ENCODE measurements at places on chromosomes 5 and 9.

GRCh38 chr9:123407217-123407851 is 51.3 kb downstream of the CRB2 start:
- no peak for DNase-seq

DNA sequence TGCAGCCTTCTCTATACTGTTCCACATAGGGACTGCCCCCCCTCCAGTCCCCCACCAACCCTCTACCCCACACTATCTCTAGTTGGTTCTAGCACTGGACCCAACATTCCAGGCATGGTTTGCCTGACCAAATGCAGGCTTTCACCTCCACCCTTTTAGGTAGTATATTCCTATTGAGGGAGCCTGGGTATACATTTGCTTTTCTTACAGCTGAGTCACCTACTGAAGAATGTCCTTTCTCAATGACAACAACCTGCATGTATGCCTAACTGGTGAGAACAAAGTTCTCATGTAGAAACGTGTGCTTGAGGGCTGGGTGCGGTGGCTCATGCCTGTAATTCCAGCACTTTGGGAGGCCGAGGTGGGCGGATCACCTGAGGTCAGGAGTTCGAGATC is 8.2 kb downstream of the TNIP1 start:
- DNase-seq: no peak

DNA sequence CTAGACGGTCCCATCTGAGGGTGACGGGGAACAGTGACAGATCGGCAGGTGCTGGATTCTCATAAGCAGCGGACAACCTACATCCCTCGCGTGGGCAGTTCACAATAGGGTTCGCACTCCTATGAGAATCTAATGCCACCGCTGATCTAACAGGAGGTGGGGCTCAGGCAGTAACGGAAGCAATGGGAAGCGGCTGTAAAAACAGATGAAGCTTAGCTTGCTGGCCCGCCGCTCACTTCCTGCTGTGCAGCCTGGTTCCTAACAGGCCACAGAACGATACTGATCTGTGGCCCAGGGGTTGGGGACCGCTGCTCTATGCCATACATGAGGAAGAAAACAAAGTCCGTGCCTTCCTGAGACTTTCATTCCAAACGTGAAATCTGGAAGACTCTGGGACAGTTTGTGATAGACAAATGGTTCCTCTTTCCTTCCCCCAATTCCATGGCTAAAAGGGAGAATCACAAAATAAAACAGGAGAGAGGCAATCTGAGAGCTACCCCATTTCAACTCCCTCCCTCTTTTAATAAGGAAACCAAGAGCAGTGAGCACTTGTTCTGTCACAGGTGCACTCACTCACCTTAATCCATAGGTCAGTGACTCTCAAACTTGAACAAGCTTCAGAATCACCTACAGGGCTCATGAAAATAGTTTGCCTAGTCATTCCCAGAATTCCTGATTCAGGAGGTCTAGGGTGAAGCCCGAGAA is 12.1 kb downstream of the PDCL start:
- DNase-seq: no peak

DNA sequence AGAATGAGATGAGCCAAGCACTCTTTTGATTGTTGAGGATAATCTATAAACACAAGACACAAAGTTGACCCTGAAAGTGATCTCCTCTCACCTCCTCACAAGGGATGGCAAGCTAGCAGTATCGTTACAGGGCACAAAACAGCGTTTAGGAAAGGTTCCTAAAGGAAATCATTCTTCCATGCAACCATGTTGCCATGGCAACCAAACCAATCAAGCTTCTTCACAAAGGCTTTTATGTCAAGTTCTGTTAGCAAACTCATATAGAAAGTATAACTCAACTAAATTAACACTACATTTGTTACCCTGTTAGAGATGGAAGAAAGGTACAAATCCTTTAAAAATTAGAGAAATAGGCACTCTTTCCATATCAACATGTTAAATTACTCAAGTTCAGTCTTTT is 1016.8 kb upstream of the DMAC1 start:
- DNase-seq: no peak

GRCh38 chr5:3852161-3852916 is 256.7 kb downstream of the IRX1 start:
- DNase-seq: no peak

GRCh38 chr9:79652598-79652997 is 80.8 kb downstream of the TLE4 start:
- no peak for DNase-seq

DNA sequence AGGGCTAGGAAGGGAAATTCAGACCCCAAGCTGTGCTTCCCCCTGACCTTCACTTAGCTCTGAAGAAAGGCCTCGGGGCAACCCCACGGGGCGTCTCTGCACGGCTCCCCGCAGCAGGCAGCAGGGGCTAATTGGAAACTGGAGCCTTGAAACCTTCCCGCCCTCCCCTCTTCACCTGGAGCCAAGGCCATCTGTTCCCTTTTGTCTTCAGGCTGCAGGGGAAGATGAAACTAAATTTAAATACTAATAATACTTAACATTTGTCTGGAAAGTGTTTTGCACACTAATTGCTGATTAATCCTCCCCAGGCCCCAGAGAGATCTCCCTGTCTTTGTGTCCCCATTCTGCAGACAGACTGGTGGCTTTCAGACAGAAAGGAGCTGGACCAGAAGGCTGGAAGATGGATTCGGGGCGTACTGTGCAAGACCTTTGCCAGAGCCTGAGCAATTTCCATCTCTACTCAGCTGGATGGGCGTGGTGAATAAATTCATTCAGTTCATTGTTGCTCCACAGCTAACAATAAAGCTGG is 34.1 kb upstream of the CPLX2 start:
- no peak for DNase-seq

GRCh38 chr5:31982621-31983020 is 191.5 kb downstream of the GOLPH3 start:
- DNase-seq: no peak

GRCh38 chr9:120642129-120642770 is 62.3 kb upstream of the CDK5RAP2 start:
- no peak for DNase-seq

- DNase-seq: no peak
These were observed 319.1 kb upstream of the IRX4 start for GRCh38 chr5:2201832-2202231.

GRCh38 chr5:131914472-131914871 is 31.0 kb downstream of the MEIKIN start:
- DNase-seq: no peak

DNA sequence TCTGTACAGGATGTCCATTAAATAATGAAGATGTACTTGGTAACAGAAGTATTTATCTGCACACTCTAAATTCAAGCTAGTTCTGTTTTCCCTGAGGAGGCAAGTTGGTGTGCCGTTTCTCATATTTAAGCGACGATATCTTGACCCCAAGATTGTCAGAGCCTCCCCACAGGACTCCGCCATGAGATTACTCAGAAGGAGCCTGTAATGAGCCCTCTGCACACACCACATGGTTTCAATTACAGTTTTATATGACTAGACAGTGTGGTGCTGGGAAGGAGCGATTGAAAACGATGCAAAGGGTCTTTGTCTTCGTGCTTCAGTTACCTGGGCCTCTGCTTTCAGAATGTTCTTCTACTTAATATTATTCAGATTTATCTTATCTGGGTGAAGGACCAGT is 840.4 kb upstream of the WWC1 start:
- no peak for DNase-seq

DNA sequence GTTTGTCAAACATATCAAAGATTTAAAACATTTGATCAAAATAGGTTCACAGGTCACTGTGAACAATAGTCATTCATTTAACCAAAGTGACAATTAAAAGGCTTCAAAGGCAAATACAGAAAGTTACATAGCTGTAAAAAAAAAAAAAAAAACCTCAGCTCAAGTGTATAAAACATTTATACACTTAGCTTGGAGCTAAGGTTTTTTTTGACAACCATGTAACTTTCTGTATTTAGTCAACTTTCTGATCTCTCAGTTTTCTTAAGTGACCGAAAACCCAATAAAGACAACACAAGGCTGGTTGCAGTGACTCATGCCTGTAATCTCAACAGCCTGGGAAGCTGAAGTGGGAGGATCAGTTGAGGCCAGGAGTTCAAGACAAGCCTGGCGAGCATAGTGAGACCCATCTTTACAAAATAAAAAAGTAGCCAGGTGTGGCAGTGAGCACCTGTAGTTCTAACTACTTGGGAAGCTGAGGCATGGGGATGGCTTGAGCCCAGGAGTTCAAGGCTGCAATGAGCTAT is 16.4 kb upstream of the UBTD2 start:
- no peak for DNase-seq

GRCh38 chr9:94817291-94818177 is 91.0 kb downstream of the AOPEP start:
- DNase-seq: no peak

DNA sequence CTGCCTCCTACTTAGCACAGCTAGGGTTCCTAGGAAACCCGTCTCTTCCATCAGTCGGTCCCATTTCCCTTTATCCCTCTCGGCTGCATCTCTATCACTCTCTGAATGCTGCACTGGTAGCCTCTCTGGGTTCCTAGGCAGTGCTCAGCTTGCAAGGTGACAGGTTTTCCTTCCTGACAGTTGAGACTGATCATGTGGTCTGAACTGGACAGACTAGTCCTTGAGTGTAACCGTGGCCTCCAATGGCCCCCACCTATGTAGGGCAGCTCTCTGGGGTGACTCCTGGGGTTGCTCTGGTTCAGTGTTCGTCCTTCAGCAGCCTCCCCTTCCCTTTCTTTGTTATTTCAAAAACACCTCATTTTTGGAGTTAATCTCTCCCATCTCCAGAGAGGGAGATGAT is 3.8 kb downstream of the TMEM8B start:
- DNase-seq: no peak

DNA sequence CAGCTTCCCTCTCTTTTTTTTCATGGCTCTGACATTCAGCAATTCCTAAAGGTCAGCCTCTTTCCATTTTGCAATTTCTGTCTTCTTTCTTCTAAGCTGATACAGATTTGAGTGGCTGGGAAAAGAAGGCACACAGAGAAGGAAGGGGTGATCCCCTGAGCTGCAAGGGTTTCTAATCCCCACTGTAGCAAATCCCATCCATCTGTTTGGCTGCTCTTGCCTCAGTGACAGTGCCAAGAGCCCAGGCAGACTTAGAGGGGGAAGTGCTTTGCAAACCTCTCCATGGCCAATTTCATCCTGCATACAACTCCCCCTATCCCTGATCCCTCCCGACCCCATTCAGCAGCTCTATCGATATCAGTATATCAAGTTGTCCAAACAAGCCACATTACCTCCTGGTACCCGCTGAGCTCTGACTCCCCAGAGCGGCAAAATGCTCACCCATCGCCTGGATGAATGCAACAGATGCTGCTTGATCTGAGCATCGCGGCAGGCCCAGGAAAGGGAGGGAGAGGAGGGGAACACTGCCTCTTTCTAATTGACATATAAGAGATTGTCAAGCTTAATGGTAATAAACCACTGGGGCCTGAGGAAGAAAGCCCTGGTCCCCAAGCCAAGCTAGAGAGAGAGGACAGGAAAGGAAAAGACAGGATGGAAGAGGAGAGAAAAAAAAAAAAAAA is 268.9 kb downstream of the ASTN2 start:
- DNase-seq: no peak

- no peak for DNase-seq
These were observed 216.8 kb downstream of the NMUR2 start for GRCh38 chr5:152188251-152188650.

- no peak for DNase-seq
These were observed 161.0 kb downstream of the ISL1 start for GRCh38 chr5:51544031-51544785.

- peak; percentile 17 for DNase-seq
These were observed 107.9 kb upstream of the ALDH1B1 start for GRCh38 chr9:38284588-38285051.

DNA sequence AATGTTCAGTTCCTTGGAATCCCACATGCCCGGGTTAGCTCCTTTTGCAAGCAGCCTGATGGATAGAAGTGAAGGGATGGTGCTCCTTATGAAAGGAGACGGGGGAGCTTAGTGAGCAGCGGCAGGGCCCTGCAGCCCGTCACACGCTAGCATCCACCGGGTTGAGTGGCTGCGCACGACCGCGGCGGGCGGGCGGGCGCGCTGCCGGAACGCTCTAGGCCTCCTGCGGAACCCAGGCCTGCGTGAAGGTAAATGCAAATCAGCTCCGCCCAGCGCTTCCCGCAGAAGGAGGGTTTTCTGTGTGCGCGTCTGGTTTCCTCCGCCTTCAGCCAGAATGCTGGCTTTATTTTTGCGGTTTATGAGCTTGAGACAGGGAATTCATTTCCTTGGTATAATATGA is 19.8 kb downstream of the IL12B start:
- DNase-seq: no peak

DNA sequence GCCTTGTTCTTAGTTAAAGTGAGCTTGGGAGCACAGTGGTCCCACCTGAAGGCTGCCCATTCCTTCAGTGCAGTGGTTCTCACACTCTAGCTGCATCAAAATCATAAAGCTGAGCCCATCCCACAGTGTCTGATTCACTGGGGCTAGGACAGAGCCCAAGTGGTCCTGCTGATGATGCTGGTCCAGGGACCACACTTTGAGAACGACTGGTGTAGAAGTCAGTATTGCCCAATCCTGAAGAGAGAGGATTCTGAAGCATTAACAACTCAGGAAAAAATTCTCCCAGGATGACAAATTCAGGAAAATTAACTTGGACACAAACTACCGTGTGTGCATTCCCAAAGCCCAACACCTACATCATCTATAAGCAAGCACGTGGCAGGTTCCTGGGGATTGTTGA is 176.2 kb downstream of the GABBR2 start:
- no peak for DNase-seq

GRCh38 chr9:137482094-137482781 is 23.1 kb upstream of the NSMF start:
- no peak for DNase-seq

DNA sequence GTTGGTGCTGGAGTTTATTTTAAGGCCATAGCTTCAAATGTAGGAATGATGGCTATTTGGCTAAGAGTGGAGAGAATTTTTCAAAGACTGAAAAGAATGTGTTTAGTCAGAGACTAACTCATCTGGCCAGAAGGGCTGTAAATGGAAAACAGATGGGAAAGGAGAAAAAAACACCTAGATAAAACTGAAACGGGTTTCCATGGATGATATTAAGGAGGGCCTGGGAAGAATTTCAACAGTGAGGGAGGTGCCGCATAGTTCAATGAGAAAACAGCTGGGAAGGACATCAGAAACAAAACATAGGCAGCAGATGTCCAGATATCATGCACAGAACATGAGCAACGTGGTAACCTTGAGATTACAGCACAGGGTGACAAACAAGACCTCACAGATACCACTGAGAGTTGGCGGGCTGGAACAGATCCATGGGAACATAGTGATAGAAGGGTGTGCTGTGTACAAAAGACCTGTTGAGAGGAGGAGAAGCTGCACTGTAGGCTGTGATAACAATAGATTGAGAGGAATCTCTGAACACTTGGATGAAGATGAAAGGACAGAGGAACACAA is 31.2 kb upstream of the RAD23B start:
- no peak for DNase-seq

All from NCI-H187 treated with DMSO at 0.1 percent for 48 hours (cell line).